Amygdala (tissue), 56 donors: ENCODE measurements at places on chromosomes 5 and 9.

DNA sequence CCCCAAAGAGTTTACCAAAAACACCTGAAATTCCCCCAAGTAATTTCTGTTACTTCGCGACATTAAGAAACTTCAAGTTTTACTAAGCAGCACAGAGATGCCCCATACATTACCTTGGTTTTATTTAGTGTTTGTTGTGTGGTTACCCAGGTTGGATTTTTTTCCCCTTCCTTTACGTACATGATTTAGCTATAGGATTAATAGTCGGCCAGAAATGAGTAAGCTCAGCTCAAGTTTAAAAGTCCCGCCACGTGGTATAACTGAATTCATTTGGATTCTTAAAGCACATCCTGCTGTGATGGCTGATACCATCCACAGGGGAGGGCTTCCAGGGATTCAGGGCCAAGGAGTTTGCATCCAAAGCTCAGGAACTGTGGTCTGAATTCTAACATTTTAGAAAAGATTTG lies 75.9 kb downstream of the DAP start:
- no peak for DNase-seq

- DNase-seq = no peak
These were observed 15.9 kb downstream of the ADAMTSL1 start for GRCh38 chr9:18489861-18490260.

DNA sequence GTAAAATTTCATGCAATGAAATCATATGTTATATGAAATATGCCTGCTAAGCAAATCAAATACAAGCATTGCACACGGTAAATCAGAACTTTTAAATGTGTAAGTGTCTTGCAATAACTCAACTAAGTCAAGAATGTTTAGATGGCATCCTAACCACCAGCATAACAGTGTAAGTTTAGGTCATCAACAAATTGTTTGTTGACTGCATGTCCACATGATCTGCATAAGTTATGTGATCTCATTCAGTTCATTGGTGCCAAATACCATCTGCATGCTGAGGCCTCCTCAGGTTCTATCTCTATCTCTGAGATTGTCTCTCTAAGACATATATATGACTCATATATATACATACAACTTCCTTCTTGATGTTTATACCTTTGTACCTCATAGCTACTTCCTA lies 159.6 kb upstream of the STK32A start:
- no peak for DNase-seq

- no peak for DNase-seq
These were observed 57.6 kb downstream of the TMEM174 start for GRCh38 chr5:73230264-73231245.
